K562 (cell line): ENCODE measurements at places on chromosomes 12 and 14. TPM values are rescaled to one million over a fixed set of nuclear protein-coding genes. Genes with fewer than 3 reads are reported as not detected.

HPD gene
- total RNA-seq: 0.29 TPM in 2 replicates

SLC25A21 gene
- 25.1 and 28.7 TPM in 2 replicates for total RNA-seq

GYS2 gene
- not detected in 2 replicates for total RNA-seq

LMNTD1 gene
- not detected in 2 replicates for total RNA-seq

RILPL1 gene
- 10.6 and 12.1 TPM in 2 replicates for total RNA-seq

SCN8A gene
- total RNA-seq: 0.29 and 0.72 TPM in 2 replicates

EPYC gene
- total RNA-seq: not detected in 2 replicates

TSPAN8 gene
- total RNA-seq: 0.31 and 0.67 TPM in 2 replicates

RIN3 gene
- 0.38 and 0.49 TPM in 2 replicates for total RNA-seq

NID2 gene
- total RNA-seq: 0.09 and 0.22 TPM in 2 replicates

PLEK2 gene
- not detected in 2 replicates for total RNA-seq

LRFN5 gene
- total RNA-seq: 0.16 TPM in 2 replicates

IFNG-AS1 gene
- total RNA-seq: not detected in 2 replicates

LTBP2 gene
- total RNA-seq: 0.18 and 0.20 TPM in 2 replicates

GLS2 gene
- total RNA-seq: not detected in 2 replicates

ATP23 gene
- total RNA-seq: 20.8 and 21.4 TPM in 2 replicates

TMEM119 gene
- total RNA-seq: 0.18 TPM in 1 of 2 replicates, not detected in the other

HOXC13 gene
- total RNA-seq: 0.11 and 0.29 TPM in 2 replicates
